Immature natural killer cell (primary cell): ENCODE measurements at places on chromosomes 7 and 10. TPM values are rescaled to one million over a fixed set of nuclear protein-coding genes. Genes with fewer than 3 reads are reported as not detected.

DNA sequence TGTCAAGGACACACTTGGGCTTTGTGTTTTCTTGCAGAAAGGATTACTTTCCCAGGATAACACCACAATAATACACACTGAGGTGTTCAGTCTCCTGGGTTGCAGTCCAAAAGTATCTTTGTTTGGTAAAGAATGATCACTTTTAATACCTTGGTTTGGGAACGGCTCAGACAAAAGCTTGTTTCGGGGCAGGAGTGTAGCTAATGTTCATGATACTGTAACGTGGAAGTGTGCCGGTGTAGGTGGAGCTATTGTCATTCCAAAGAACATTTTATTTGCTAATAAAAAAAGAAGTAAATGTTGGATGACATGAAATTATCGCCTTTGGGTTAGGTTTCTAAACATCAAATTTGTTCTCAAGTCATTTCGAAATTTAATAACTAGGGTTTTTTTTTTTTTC lies 1.2 kb downstream of the EIF4H start:
- no peak for DNase-seq

The VSTM4 gene
- polyA plus RNA-seq = 0.03 TPM

The SPDYE2B gene
- not detected for polyA plus RNA-seq

DNA sequence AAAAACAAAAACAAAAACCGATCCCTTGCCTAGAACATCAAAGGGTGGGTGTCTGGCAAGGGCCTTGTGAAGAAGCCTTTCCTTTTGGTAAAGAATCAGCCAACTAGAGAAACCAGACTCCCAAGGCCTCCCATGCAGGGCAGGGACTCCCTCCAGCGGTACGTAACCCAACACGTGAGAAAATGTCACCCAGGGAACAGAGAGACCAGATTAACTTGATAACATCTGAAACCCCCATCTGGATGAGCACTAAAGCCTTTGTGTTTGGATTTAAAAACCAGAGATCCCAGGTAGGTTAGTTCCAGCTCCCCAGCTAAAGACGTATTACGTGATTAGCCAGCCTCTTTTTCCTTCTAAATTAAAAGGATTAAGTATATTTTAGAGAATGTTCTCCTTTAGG lies 3.0 kb upstream of the HABP2 start:
- DNase-seq = no peak

GRCh38 chr7:18829858-18830285 lies 287.6 kb downstream of the TWIST1 start:
- no peak for DNase-seq

GRCh38 chr10:22133749-22134624 lies 83.8 kb downstream of the EBLN1 start:
- DNase-seq = no peak

DNA sequence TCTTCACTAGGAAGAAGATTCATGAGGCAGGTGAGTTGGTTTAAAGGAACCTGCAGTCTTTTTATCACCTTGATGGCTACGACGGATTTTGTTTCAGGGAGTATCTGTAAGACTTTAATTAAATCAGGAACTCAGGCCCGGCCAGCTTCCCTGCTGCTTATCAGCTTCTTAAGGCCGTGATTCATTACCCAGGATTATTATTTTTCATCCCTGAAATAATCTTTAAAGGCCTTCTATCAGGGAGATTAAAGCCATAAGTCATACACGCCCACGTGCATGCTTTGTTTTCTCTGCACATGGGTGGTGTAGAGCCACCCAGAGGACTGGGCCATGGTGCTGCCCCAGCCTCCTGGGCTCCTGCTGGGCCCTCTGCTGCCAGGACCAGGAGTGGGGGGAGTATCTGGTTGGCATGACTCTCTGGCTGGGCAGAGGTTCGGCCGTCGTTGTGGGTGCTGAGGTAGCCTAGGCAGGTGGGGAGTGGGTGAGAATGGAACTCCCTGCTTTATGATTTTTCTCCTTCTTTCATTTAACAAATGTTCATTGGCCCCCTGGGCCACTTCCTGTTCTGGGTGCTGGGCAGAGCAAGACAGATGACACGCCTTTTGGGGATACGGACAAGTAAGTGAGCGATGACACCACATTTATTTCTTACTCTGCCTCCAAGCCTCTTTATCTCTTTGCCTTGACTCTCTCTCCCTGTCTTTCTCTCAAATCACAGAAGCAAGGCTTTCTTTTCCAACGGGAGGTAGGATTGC lies 39.0 kb upstream of the PCBD1 start:
- DNase-seq = no peak

The FXYD4 gene
- not detected for polyA plus RNA-seq

The ADGRA1 gene
- not detected for polyA plus RNA-seq

The CUBN gene
- 0.16 TPM for polyA plus RNA-seq

- no peak for DNase-seq
Observed at GRCh38 chr7:22189230-22189629, 167.7 kb downstream of the RAPGEF5 start.

The RET gene
- not detected for polyA plus RNA-seq

The TRIM50 gene
- not detected for polyA plus RNA-seq

DNA sequence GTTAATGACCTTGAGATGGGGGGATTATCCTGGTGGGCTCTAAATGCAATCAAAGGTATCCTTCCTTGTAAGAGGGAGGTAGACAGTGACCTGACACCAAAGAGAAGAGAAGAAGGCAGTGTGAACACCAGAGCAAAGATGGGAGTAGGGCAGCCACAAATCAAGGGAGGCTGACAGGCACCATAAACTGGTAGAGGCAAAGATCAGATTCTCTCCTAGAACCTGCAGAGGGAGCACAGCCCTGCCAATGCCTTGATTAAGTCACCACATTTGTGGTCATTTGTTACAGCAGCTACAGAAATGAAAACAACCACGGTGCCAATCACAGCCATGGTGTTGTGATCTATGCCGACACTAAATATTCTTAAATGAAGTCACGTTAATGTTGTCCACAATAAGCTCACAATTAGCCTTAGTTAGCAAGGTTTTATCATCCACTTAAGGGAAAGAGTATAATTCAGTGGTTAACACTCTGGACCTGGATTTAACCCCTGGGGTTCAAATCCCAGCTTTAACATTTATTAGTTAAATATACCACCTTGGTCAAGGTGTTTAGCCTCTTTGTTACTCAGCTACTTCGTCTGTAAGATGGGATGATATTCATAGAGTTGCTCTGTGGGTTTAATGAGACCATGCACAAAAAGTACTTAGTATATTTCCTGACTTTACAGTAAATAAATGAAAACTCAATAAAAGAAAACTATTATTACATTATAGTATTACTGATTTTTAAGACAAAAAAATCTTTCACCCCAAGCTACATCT lies 70.8 kb downstream of the SGMS1 start:
- peak; percentile 55 for DNase-seq

The MBL2 gene
- polyA plus RNA-seq = not detected

The ZDHHC16 gene
- 38.5 TPM for polyA plus RNA-seq

The MOSPD3 gene
- 27.0 TPM for polyA plus RNA-seq

DNA sequence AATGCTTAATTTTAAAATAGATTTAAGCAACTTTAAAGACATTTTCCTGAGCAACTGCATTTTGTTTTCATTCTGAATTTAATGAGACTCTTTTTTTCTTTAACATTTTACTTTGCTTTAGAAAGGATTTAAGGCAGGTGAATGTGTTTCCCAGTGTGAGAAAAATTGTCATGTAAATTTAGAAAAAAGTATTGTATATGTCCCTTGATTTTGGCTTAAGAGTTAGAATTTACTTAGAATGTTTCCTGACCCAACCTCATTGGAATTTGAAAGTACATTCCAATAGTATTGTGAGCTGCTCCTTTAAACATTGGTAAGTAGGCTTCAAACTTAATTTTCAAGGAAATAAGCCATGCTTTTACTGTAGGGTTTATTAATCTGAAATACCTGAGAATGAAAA lies 110.2 kb downstream of the PTEN start:
- no peak for DNase-seq
